ENCODE measurements at places on chromosomes 4 and X. TPM values are rescaled to one million over a fixed set of nuclear protein-coding genes. Genes with fewer than 3 reads are reported as not detected.
A peak's percentile ranks its signal among the peaks of the same experiment; 100 is the strongest.

The MAB21L2 gene
- 0.17 TPM for total RNA-seq

The GPR78 gene
- not detected for total RNA-seq

GRCh38 chr4:16783119-16783518, 115.3 kb downstream of the LDB2 start:
- no peak for DNase-seq

DNA sequence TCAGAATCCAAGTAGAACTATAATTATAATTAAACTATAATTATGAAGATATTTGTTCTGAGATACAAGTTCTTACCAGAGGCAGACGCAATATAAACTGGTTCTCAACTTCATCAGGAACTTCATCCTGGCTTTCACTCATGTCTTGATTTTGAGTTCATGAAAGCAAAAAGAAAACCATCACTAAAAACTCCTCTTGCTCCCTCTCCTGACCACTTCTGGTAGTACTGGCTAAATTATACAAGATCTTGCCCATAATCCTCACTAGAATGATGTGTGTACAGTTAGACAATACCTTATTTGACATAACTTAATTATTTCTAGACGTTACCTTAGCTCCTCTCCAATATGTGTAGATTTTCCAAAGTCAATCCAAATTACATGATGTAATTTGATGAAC, 3.7 kb downstream of the TAF7L start:
- no peak for DNase-seq

DNA sequence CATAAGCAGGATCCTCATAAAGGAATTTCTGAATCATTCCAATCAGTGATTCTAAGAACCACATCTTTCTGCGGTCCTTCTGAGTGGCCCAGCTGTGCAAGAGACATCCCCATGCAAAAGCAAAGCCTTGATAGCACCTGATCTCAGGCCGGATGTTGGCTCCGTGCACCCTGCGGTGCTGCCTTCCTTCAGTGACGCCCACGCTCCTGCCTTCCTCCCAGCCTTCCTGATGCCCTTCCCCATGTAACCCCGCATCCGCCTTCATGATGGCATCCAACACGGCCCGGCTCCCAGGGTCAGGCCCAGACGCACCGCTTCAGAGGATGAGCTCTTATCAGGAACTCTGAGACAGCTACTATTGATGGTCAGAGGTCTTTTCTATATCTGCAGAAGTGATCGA, 20.4 kb upstream of the CYP4V2 start:
- DNase-seq = no peak

DNA sequence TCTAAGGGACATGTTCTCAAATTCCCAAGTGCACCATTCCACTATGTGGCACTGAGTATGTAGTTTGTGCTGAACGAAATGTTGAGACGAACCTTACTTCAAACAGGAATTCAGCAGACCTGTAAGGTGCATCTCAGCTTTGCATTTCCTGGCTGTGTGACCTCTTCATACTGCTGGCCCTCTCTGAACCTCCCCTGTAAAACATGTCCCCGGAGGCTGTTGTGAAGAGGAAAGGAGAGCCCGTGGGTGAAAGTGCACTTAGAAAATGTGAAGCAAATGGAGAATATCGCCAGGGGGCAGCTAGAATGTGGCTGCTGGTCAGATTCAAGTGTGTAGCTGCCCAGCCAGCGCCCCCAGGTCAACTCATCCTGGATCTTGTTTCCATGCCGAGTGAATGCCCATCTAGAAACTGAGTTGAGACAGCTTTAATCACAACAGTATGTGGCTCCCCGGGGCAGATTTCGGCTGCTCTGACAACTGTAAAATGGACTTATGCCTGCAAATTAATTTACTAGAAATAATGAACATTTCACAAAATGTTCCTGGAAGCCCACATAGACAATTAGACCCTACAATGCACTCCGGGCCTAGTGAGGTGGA, 263.3 kb downstream of the EVC2 start:
- DNase-seq = no peak

DNA sequence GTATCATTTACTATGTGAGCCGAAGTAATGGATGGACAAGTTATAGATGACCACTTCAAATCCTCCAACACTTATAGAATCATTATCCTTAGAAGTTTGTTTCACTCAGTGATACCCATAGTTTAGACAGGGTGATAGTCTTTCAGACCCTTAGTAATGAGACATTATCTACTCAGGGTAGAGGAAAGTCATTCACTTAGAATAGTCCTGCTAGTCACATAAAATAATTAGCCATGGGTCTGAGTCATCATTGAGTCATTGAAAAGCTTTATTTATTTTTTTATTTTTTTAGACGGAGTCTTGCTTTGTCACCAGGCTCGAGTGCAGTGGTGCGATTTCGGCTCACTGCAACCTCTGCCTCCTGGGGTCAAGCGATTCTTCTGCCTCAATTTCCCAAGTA, 321.7 kb upstream of the FSTL5 start:
- no peak for DNase-seq

GRCh38 chr4:150229520-150229919, 151.3 kb downstream of the DCLK2 start:
- DNase-seq = no peak

The WDR17 gene
- total RNA-seq = 0.25 TPM

- DNase-seq = no peak
Measured at GRCh38 chr4:73589887-73590801, 30.1 kb downstream of the RASSF6 start.

The SLC25A53 gene
- total RNA-seq = 11.2 TPM

The VCX gene
- not detected for total RNA-seq

DNA sequence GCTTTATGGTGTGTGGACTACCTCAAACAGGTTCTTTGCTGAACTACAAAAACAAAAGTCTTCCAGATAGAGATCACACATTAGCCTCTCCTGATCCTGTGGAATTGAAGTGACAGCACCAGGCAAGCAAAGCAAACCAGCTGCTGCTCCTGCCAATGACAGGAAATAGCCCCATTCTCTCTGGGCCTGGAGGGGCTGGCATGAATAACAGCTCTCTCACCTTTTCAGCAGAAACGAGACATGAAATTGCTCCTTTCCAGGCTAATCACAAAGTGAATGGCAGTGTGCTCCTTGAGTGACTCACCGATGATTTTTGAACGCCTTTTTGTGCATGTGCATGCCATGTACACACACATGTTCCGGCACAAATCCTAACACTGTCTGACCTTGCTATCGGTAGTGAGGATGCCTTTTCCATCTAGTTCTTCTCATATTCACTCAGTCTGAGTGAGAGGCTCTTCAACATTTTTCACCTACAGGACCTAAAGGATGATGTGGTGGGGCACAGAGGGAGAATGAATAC, 24.4 kb downstream of the MFAP3L start:
- no peak for DNase-seq

GRCh38 chrX:140480765-140481164, 24.1 kb downstream of the SOX3 start:
- no peak for DNase-seq

GRCh38 chr4:4662230-4662629, 120.4 kb upstream of the STX18 start:
- no peak for DNase-seq

DNA sequence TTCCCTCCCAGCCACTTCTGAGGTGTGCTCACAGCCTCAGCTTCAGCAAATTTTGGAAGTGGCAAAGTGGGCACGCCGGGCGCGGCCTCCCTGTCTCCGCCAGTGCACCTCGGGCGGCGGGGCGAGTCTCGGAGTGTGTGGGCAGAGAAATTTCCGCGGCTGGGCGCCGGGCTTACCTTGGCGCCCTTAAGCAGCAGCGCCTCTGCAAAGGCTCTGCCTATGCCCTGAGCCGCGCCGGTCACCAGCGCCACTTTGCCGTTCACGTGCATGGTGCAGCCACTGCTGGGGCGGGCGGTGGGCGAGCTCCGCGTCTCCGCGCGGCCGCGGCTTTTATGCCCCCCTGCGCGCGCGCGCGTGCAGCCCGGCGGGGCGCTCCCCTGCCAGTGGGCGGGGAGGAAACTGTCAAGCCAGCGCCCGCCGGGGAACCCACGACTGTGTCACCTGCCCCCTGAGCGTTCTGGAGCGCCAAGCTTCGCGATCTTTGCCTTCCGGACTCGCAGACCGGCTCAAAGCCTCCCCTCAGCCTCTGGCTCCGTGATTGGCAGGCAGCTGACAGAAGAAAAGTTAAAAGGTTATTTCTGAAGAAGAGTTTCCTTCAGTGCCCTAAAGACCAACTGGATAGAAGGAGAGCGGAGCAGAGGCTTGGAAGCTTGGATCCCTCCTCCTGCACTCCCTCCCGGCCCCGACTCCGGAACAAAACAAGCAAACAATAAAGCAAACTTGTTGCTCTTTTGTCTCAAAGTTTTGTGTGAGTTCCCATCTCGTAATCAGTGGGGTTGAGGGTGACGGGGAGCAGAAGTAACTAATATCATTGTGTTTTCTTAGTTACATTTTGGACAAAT, at the start of gene HPGD:
TSS of gene HPGD (minus strand) at position 306 of the 842 bp plus-strand sequence. CDS start at position 269, 37 bp downstream.
- peak; percentile 61 for DNase-seq

The CYLC1 gene
- total RNA-seq = not detected

- no peak for DNase-seq
Measured at GRCh38 chr4:63361066-63361465, 1048.2 kb downstream of the TECRL start.

- DNase-seq = no peak
Measured at GRCh38 chr4:181224852-181225251, 1018.4 kb upstream of the TENM3 start.

The FGFBP1 gene
- not detected for total RNA-seq

- peak; percentile 45 for DNase-seq
Measured at GRCh38 chrX:39802354-39802753, 295.4 kb downstream of the BCOR start.

GRCh38 chr4:111839141-111839540, 306.1 kb upstream of the FAM241A start:
- DNase-seq = no peak

The AMELX gene
- not detected for total RNA-seq

DNA sequence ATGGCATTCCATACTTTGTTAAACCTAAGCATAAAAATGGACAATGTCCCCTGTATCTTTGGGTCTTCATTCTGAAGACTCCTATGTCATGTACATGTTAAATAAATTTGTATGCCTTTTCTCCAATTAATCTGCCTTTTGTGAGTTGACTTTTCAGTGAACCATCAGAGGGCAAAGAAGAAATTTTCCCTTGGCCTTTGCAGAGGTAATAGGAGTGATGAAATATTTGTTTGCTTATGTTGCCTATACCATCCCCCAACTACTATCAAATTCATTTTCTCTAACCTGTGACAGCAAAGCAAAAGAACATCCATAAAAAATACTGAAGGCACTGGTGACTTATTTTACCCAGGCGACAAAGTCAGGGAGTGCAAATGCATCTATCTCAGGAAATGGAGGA, 18.2 kb downstream of the NAAA start:
- no peak for DNase-seq

DNA sequence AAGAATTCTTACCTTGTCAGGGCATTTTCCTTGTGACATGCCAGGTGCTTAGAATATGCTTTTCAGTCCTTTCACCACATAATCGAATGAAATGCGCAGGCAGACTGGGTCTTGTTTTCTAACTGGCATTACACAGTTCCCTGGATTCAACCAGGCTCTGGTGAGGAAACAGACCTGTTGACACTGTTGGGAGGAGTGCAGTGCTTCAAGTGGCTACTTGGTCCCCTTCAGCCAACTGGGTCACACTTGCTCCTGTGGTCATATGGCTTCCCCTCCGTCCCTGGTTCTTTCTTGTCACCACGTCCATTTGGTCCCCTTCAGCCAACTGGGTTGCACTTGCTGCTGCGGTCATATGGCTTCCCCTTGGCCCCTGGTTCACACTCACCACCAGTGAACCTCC, 9.7 kb downstream of the SMIM20 start:
- DNase-seq = no peak

The SPIN4 gene
- total RNA-seq = 0.87 TPM

Measured in left ventricle myocardium superior (tissue), 1 donor.